ENCODE measurements at places on chromosomes 4 and X. TPM values are rescaled to one million over a fixed set of nuclear protein-coding genes. Genes with fewer than 3 reads are reported as not detected.

DNA sequence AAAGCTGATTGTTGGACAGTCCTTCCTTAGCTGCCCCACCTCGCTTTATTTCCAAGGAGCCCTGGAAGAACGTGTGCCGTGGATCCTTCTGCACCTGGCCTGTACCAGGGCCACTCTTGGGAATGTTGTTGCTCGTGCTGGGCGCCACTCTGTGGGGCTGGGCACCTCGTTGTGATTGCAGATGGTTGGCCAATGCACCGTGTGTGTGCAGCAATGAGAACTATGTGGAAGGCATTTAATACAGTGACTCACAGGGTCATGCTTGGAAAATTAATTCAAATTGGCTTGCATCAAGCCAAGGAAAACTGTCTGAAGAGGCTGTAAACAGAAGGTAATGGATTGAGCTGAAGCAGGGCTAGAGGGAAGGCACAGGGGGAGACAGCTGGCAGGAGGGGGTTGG is 37.0 kb upstream of the CD99L2 start:
- no peak for DNase-seq

Gene CSAG2
- 0.14 TPM for total RNA-seq

Gene MRPL1
- 10.5 TPM for total RNA-seq

- no peak for DNase-seq
These were observed 62.4 kb downstream of the AFF2 start for GRCh38 chrX:148562846-148563245.

GRCh38 chr4:134028421-134028820 is 173.2 kb downstream of the PABPC4L start:
- DNase-seq: no peak

DNA sequence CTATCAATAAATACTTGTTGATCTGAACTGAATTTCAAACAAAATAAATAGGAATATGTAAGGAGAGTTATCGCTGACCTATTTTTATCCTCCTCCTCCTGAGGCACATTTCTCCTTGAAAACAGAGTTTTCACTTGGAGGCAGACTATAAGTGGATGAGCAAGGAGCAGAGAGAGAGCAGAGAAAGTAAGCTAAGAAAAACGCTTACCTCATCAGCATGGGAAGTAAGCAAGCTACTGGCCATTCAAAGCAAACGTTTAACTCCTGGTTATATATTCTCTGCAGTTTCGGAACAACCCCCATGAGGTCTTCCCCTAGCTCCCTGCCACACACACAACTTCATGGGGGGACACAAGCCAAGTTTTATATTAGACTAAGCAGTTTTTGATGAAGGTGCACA is 13.2 kb downstream of the ZDHHC9 start:
- no peak for DNase-seq

- DNase-seq: no peak
These were observed 35.2 kb downstream of the RNF175 start for GRCh38 chr4:153724606-153725005.

GRCh38 chrX:47204970-47205369 is 11.3 kb downstream of the UBA1 start:
- DNase-seq: no peak

- no peak for DNase-seq
These were observed 24.0 kb upstream of the SPARCL1 start for GRCh38 chr4:87553182-87553581.

GRCh38 chrX:119690921-119691716 is 1.8 kb downstream of the SEPTIN6 start:
- no peak for DNase-seq

GRCh38 chrX:110399966-110400365 is 41.3 kb downstream of the RTL9 start:
- DNase-seq: no peak

Gene EMCN
- 2.4 TPM for total RNA-seq

- no peak for DNase-seq
These were observed 124.9 kb downstream of the STOX2 start for GRCh38 chr4:184030036-184030435.

DNA sequence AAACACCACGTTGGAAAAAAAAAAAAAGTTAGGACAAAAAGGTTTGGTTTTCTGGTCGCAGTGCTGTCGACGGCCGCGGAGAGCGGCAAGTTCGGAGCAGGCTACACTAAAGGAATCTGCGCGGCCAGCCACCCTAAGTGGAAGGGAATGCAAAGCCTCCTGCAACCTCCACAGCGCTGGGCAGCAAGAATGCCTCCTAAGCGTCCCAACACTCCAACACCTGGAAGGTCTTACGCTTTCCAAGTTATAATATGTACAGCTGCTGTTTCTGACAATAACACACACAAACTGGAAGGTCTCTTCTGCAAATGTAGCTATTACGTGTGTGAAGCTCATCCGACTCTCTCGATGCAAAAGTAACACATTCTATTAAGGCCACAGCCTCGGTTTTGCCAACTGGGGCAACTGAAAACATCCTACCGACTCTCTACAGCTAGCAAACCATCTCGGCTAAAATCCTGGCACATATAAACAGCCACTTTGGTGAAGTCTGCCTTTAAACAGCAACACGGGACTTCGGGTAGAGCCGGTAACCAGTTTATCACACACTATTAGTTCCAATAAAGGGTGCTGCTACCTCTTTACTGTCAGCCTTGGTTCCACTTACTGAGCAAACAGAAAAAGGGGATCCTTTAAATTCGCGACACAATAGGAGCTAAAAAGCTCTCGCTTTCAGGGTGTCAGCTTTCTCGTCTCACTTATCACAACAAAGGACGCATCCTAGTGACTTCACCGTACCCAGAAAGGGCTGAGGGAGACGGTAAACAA is 895 bp downstream of the SMIM14 start:
- peak; percentile 49 for DNase-seq

DNA sequence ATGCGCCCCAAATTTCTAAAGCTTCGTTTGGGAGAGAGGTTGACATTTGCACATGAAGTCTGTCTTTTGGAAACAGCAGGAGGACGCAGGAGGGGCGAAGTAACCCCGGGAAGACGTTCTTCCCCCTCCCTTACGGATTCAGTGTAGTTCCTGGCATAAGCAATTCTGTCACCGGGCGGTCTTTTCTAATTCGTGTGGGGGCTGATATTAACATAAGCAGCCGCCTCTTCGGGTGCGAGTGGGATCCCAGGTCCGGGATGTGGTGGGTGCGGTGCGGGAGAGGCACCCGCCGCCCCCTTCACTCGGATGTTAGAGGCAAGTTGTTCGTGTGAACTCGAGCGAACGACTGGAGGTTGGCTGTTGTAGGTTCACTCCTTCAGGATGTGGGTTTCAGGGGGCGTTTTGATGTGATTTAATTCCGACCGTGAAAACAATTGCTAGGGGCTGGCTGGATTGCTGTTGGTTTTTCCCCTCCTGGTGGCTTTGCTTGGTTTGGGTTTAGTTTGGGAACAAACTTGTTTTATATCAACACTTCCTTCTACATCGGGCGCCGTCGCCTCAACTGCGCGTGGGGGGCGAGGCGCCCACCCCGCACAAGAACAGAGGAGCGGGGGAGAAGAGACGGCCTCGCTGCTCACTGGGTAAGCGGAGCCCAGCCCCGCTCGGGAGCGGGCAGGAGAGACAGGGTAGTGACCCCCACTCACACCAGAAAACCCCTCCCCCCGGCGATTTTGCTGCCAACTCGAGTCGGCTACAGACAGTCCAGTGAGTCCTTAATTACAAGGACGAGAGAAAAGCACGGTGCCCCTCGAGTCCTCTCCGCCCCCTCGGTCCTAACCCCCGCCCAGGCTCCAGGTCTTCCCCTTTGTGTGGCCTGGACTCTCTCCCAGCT is 2.9 kb upstream of the LEF1 start:
- no peak for DNase-seq

Gene KIT
- total RNA-seq: 5.5 TPM

GRCh38 chr4:186033027-186033426 is 35.9 kb upstream of the TLR3 start:
- DNase-seq: no peak

Gene VCX3B
- total RNA-seq: 0.08 TPM

GRCh38 chr4:108483079-108483478 is 137.3 kb upstream of the RPL34 start:
- DNase-seq: no peak

Gene ARMCX1
- 9.0 TPM for total RNA-seq

DNA sequence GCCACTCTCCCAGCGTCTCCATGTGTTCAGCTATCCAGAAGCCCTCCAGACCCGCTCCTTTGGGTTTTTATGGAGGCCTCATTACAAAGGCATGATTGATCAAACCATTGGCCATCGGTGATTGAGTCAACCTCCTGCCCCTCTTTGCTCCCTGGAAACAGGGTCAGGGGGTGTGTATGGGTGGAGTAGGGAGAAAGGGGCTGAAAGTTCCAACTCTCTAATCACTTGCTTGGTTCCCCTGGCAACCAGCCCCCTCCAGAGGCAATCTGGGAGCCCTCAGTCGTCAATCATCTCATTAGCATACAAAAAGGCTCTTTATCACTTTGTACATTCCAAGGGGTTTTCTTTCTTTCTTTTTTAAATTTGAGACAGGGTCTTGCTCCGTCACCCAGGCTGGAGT is 2.3 kb downstream of the TRIM2 start:
- DNase-seq: no peak

Measured in liver (tissue), 10 donors.